Subcutaneous preadipocyte (primary cell): ENCODE measurements at places on chromosomes 2 and 18. TPM values are rescaled to one million over a fixed set of nuclear protein-coding genes. Genes with fewer than 3 reads are reported as not detected.

SDC1 gene
- total RNA-seq = 6.6 and 20.3 TPM in 2 replicates

PKP4 gene
- total RNA-seq = 19.5 and 46.5 TPM in 2 replicates

BARD1 gene
- 15.1 and 29.1 TPM in 2 replicates for total RNA-seq

GORASP2 gene
- 31.6 and 43.0 TPM in 2 replicates for total RNA-seq
